ENCODE measurements at places on chromosomes 2 and 18. TPM values are rescaled to one million over a fixed set of nuclear protein-coding genes. Genes with fewer than 3 reads are reported as not detected.

The ZSWIM2 gene
- not detected for total RNA-seq

The MROH2A gene
- total RNA-seq = not detected

The UBR3 gene
- total RNA-seq = 29.5 TPM

The ASPRV1 gene
- total RNA-seq = 1.1 TPM

The IGFBP5 gene
- total RNA-seq = 3.9 TPM

The REG1B gene
- total RNA-seq = 4.2 TPM

The AFF3 gene
- total RNA-seq = 0.61 TPM

The GALR1 gene
- not detected for total RNA-seq

The INPP5D gene
- total RNA-seq = 1.8 TPM

The ANO7 gene
- 0.84 TPM for total RNA-seq

The IL37 gene
- not detected for total RNA-seq

The ST8SIA3 gene
- not detected for total RNA-seq

The GALNT3 gene
- total RNA-seq = 9.8 TPM

The PCARE gene
- total RNA-seq = not detected

The AGXT gene
- 0.34 TPM for total RNA-seq

The COL6A3 gene
- total RNA-seq = 1.2 TPM

The ATP6V1B1 gene
- total RNA-seq = 0.74 TPM

The CYP27A1 gene
- 1.6 TPM for total RNA-seq

The ACKR3 gene
- total RNA-seq = 0.20 TPM

The MEP1B gene
- not detected for total RNA-seq

The LYPD6B gene
- total RNA-seq = 6.1 TPM

The CCDC150 gene
- 29.2 TPM for total RNA-seq

The CDH2 gene
- 0.15 TPM for total RNA-seq

The RTN4 gene
- total RNA-seq = 221 TPM

The RAB17 gene
- total RNA-seq = 41.8 TPM

The ANKRD29 gene
- 8.8 TPM for total RNA-seq

The GCKR gene
- not detected for total RNA-seq

The IL1R1 gene
- 5.3 TPM for total RNA-seq

The ARHGEF33 gene
- total RNA-seq = 0.30 TPM

The NEB gene
- total RNA-seq = 0.34 TPM

The DLGAP1 gene
- total RNA-seq = 0.39 TPM

The IL36G gene
- total RNA-seq = not detected

The CNDP1 gene
- total RNA-seq = not detected

The CAPN14 gene
- not detected for total RNA-seq

The BOLL gene
- not detected for total RNA-seq

Data from HCT116 (cell line).